ENCODE measurements at places on chromosomes 1 and 21.

DNA sequence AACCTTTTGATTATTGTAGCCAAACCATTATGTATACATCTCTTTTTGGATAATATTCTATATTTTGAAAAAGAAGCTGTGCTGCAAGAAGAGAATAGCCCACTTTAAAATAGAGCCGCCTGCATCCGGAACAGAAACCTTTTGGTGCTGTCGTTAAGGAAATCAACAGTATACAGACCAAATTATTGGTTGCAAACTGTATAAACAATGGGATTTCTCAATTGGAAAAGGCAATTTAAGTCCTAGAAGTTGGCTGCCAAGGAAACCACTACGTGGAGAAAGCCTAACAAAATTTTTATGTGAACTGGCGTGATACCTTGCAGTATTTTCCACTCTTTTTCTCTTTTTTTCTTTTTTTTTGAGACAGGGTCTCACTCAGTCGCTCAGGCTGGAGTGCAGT is 25.8 kb downstream of the DESI2 start:
- DNase-seq, result no peak

- no peak for DNase-seq
Measured at GRCh38 chr1:161494091-161494735, 11.0 kb upstream of the FCGR2A start.

DNA sequence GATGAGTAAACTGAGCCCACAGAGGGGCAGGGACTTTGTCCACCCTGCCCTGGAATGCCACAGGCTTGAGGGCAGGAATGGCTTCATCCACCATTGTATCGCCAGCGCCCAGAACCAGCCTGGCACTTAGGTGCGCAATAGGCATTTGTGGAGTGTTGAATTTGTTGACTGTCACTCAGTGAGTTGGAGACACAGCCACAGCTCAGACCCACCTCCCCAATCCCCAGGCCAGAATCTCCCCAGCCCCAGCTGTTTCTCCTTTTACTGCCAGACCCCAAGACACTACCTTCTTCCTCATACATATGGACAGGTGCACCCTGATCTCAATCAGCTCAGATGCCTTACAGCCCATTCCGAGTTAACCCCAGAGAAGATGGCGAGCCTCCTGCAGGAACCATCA is 674.5 kb downstream of the MATN1 start:
- no peak for DNase-seq

DNA sequence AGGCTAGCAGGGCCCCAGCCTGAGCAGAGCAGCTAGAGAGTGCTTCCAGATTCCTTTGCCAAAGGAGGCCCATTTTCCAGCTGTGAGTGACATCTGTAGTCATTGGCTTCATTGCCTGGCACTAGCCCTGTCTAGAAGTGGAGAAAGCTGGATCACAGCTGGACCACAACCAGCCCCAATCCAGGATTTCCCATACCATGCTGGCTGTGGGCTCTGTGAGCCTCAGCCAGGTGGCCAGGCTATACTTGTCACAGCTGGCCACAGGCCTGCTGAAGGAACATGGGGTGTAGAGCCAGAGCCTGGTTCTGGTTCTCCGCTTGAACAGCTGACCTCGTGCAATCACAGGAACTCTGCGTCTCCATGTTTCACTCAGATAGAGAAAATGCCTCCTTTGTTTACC is 36.6 kb downstream of the RIMKLA start:
- peak; percentile 71 for DNase-seq

GRCh38 chr21:25931765-25932164 is 197.0 kb downstream of the GABPA start:
- DNase-seq, result no peak

GRCh38 chr21:17813353-17813752 is 5.8 kb downstream of the C21orf91 start:
- DNase-seq, result no peak

DNA sequence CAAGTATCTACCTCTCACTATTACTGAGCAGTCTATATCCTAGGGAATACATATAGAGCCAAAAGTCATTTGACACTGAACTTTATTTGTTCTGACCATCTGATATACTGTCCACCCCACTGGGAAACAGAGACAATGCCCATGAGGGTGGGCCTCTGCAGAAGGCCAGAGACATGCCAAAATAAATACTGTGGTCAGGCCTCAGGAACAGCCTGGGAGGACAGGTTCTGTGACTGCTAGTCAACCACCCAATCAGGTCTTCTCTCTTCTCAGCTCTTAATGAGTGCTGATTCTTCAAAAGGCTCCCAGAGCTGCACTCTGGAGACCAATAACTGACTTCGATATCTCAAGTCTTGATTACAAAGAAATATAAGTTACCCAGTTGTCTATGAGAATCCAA is 5.5 kb upstream of the ANKRD35 start:
- DNase-seq, result no peak

DNA sequence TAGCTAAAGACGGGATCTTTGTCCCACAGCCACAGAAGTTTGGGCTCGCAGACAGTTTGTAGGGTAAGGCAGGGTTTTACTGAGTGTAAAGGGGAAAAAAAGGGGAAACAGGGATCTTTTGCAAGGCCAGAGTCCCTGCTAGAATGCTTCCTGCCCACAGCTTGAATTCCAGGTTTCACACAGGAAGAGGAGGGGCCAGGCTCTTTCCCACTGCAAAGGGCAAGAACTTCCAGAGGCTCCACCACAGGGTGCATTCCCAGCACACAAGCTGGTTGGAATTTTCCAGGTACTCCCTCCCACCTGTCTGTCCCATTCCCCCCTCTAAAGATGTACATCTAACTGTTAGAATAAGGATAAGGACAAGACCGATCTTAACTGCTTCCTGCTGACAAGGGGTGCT is 1126.9 kb downstream of the KCNT2 start:
- DNase-seq, result no peak

GRCh38 chr1:175015243-175015642 is 8.0 kb downstream of the MRPS14 start:
- no peak for DNase-seq

GRCh38 chr1:63651161-63651701 is 58.0 kb downstream of the PGM1 start:
- no peak for DNase-seq

DNA sequence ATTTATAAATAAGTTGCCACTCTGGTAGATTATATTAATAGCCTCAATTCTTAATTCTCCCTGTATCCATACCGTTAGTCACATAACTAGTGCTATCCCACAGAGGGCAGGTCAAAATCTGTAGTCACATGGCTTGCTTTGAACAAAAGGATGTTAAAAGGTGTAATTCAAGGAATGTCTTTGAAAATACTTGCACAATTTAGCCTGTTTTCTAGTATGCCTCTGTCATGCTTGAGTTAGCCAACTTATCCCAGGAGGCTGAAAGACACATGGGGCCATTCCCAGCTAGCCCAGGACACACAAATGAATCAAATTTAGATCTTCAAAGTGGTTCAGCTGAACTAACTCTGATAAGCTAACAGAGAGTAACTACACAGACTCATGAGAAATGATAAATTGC is 758.5 kb upstream of the NEGR1 start:
- no peak for DNase-seq

GRCh38 chr1:219427989-219428388 is 184.9 kb downstream of the ZC3H11B start:
- no peak for DNase-seq

- peak; percentile 44 for DNase-seq
Measured at GRCh38 chr21:44880405-44881197, 7.1 kb upstream of the PTTG1IP start.

DNA sequence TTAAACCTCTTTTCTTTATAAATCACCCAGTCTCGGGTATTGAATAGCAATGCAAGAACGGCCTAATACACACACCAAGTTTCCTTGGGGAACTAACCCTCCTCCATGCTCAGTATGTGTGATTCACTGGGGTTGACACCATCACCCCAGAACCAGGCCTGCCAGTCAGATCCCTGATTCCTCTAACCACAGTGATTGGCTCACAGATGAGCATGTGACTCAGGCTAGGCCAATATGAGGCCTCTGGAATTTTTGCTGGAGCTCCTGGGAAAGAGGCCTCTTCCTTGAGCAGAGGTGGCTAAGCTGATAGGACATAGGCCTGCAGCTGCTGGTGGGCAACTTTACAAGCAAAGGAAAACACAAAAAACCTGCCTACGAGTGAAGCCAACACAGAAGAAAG is 74.7 kb upstream of the ZBTB40 start:
- no peak for DNase-seq

DNA sequence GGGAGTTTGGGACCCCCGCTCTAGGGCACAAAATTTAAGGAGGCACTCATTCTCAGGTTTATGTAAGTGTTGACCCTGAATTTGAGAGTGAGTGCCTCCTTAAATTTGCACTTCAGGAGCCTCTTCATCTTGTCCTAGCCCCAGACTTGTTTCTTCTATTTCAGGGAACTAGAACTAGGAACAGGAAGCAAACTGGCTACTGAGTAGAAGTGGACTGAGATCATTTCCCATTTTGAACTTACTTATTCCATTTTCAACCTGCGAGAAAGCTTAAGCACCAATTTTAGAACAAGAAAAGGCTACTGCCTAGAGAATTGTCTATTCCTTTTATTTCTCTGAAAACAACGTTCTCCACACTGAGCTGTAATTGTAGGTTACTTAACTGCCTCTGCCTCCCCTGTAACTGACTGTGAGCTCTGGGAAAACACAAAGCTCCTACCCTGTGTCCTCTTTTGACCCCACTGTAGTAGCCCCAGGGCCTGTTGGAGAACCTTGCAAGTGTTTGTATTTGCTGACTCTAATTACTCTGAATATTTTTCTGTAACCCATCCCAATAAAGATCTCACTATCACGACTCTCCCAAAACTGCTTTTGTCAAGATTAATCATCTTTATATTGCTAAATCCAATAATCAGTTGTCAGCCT is 2.5 kb downstream of the PPT1 start:
- no peak for DNase-seq

GRCh38 chr1:20840731-20841130 is 53.6 kb upstream of the HP1BP3 start:
- DNase-seq, result no peak

DNA sequence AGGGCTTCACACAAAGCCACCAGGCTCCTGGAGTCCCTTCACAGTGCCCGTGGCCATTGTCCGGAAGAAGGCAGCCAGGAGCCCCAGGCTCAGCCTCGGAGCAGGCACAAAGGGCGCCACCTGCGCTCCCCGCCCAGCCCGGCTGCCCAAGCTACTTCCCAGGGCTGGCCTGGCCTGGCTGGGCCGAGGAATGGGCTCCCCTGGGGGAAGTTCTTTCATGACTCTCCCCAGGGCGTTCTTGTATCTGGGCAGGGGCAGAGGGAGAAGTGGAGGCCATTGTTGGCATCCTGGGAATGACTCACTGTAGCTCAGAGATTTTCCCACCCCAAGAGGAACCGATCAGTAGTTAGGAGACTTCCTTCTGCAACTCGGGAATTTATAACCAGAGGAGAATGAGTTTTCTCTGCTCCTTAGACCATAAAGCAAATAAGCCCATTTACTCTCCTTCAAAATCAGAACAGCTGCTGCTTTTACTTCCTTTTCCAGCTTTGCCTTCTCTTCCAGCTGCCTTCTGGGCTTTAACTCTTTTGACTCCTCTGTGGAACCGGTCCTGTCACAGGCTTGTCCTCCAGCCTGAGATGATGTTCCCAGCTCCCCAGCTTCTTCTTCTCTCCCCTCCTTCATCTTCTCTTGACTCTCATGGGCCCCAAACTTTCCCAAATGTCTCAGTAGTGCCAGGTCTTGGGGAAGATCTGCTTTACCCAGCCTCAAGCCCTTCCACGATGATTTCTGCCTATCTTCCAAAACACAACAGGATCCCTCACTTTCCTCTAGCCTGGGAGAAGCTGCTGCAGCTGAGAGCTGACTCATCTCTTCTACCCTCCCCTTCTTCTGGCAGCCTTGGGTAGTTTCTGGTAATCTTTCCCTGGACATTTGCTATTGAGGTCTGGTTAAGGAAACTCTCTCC is 118.7 kb upstream of the CD34 start:
- no peak for DNase-seq

Data from body of pancreas (tissue), 4 donors.